Left kidney (tissue), 8 donors: ENCODE measurements at places on chromosomes 1 and 21.

DNA sequence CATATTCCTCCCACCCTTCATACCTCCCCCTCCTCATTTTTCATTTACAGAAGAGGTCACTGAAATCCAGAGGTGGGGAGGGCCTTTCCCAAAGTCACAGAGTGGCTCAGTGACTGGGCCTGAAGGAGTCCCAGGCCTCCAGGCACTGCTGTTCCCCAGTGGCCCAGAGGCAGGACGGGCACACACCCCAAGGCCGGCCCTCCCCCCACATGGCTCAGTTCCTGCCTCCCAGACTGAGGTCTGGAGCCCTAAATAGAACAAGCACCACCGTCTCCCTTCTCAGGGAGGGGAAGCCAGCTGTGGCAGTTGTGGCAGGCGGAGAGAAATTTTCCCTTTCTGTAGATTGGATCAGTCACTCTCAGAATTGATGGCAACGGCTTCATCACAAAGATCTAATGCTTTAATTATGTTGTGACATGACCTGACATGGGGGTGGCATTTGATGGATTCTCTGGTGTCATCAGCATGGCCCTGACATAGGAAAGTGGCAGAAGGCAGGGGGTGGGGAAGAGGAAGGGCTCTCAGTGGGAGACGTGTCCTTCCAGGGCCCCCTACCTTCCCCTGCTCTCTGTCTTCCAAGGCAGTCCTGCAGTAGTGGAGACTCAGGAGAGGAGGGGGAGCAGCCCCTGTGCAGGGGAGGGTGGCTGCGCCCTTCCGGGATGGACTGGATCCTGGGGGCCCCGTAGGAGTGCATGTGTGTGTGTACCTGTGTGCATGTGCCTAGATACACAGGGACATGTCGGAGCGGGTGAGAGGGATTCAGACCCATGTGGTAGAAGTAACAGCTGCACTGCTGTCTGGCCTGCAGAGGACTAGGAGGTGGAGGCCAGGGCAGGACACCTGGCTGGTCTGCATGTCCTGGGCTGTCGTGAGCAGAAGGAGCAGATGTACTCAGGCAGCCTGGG lies 41.2 kb upstream of the FOXO6 start:
- no peak for DNase-seq

DNA sequence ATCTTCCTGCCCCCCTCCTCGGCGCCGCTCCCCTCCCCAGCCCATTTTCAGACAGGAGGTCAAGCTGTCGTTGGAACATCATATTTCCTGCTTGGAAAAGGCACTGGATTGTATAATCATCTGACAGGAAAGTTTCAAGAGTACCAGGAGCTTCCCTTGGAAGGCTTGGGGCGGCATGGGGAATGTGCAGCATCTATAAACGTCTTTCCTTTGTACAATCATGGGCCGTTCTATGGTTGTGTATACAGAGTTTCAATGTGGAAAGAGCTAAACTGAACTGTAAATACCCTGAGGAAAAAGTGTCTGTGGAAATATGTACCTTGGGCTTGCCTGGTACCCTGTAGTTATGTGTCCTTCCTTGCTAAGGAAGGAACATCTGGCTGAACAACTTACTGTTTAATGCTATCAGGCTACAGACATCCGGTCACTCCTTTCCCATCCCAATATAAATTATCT lies 368.1 kb upstream of the ADGRL2 start:
- no peak for DNase-seq

- DNase-seq: no peak
Measured at GRCh38 chr1:85453640-85454194, 11.2 kb downstream of the DDAH1 start.

GRCh38 chr1:103761896-103762295 lies 12.2 kb downstream of the AMY1C start:
- no peak for DNase-seq

DNA sequence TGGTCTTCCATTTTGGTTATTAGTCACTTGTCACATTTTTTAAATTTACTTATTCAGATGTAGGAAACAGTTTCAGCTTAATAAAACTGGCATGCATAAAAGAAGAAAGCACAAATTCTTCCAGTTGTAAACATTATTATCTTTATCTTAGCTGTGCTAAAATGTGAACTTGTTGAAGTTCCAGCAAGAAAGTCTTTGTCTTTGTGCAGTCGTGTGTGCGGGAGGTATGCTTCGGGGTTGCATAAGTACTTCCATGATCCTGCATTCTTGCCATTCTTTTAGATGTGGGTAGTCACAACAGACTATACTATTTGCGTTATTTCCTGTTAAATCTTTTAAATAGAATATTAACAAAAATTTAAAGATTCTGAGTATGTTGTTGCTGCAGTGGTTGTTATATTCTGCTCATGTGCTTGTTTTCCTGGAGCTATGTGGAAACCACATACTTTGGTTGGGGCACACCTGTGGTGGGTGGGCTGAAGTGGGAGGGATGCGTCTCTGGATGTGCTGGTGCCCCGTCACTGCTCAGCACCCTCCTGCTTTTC lies 49.9 kb downstream of the CBS start:
- DNase-seq: peak; percentile 40

GRCh38 chr21:15671188-15671587 lies 58.6 kb upstream of the USP25 start:
- no peak for DNase-seq

DNA sequence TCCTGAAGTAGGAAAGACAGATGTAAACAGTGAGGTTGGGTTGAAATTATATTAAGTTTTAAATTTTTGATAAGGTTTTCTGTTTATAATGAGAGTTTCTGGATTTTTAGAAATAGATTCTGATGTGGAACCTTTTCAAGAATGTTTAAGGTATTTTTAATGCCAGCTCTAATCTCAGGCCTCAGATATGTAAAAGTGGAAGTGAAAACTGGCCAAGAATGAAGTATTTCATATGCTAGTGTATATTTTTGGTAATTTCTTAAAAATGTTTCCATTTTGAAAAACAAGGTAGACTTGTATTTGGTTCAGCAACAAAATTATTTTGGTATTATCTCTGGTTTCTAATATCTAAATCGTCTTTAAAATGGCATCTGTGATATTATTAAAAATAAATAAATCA lies 14.4 kb downstream of the IFNAR1 start:
- DNase-seq: no peak

DNA sequence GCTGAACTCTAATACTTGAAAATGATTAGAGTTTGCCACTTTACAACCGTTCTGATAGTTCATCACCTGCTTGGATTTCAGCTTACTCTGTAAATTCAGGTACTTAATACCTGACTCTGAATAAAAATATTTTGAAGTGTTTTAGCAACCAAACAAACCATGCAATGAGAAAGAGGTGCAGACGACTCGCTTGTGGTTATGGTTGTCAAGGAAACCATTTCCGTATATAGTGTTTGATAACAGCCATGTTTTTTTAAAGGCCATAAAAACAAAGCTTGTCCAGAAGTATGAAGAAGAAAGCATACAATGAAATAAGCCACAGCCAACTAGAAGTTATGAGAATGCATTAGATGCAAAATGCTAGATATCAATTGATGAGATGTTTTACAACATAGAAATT lies 167.2 kb upstream of the HMCN1 start:
- DNase-seq: no peak

DNA sequence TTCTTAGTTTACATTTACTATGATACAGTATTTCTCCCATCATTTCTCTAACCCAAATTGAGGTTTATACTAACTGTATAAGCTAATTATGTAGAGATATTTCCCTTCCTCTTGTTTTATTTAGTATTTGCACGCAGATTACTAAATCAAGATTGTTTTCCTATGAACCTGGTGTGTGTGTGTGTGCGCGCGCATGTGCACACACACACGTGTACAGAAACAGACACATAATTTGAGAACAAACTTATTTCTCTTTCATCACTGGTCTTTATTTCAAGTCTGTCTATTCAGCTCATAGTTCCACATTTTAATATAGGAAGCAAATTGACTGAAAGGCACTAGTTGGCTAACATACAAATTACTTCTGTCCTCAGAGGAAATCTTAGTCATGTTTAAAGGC lies 19.7 kb upstream of the COL24A1 start:
- DNase-seq: no peak

DNA sequence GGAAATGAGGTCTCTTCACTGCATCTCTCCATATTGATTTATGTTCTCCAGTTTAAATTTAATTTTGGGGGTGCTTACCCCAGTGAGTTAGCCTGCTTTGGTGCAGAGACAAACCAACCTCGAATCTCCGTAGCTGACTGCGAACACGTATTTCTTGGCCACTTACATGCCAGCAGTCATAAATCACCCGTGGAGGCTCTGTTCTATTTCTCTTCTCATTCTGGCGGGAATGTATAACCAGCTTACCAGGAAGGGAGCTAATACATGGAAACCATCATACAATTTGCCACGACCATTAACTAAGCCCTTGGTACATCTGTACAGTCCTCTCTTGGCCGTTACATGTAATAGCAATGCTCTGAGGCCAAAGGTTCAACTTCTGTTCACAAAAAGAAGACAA lies 148.0 kb downstream of the PLA2G4A start:
- no peak for DNase-seq
